ENCODE measurements at places on chromosomes 7 and 10.

GRCh38 chr10:116168745-116169144 lies 104.3 kb downstream of the GFRA1 start:
- DNase-seq = no peak

DNA sequence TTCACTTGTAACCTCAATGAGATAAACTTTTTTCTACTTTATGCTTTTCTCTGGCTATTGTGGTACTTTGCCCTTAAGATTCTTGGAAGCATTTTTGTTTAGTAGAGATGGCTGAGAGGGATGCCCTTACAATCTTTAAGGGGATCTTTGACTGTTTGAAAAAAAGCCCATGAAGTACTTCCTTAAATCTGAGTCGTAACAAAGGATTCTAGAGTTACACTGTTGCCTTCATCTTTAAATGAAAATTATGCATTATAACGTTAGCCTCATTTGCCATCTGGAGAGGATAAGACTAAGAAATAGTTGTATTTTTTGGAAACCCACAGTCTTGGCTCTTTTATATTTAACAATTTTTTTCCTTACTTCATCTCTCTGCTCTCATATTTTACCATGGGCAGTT lies 37.8 kb upstream of the FZD1 start:
- no peak for DNase-seq

DNA sequence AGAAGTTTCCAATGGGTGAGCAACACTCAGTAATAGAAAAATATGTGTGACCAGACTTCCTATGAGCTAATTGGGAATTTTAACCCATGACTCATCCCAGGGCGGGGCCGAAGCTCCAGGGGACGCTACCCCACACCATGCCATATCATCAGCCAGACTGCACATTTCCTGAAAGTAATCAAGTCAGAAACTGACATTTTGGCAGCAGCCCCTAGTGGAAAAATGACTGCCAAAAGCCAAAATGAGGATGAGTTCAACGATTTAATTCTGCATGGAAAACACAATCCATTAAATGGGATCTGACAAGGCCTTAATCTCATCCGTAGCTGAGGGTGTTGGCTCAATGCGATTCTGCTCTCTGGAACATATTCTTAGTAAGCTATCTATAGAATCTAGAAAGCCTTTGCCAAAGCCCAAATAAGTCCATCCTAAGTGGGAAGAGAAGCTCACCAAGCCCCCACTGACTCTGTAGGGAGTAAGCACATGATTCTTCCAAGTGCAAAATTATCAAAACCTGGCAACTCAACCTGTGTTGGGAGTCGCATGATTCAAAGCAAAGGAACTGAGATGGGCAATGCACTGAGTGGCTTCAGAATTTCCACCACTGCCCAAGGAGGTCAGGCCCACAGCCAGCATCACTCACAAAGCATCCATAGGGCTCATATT lies 93.1 kb upstream of the PDE1C start:
- DNase-seq = no peak

- peak; percentile 45 for DNase-seq
Observed at GRCh38 chr10:24952143-24952706, at the start of gene PRTFDC1. Gene PRTFDC1 (minus strand): TSS chr10:24952606. CDS start chr10:24952575, 31 bp downstream.

GRCh38 chr10:84563868-84564267 lies 235.5 kb downstream of the CCSER2 start:
- no peak for DNase-seq

GRCh38 chr10:117411479-117412399 lies 36.5 kb upstream of the PDZD8 start:
- peak; percentile 62 for DNase-seq

DNA sequence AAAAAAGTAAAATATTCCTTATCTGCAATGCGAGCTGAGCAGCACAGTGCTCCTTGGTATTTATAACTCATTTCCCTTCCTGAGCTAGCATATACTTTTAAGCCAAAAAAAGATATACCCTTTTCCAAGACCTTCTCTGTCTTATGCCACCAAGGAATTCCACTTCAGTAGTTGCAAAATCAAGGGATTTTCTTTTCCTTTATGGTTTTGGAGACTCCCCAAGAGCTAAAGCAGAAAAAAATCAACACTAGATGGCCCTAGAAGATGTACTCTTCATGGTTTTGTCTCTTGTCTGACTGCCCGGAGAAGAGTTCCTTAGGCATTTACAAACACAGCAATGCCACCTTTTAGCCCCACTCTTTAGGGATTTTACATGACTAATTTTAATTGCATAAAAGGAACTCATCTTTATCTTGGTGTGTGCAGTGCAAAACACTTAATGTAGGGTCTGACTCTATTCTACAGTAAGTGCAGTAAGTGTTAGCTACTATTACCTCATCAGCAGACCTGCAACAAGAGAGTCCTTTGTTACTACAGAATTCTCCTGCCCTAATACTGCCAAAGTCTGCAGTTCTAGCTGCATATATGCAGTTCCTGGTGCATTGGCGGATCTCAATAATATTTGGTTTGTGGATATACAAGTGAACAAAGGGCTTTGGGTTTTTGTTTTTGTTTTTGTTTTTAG lies 443.3 kb downstream of the GFRA1 start:
- no peak for DNase-seq

GRCh38 chr10:114489521-114490310 lies 85.4 kb upstream of the AFAP1L2 start:
- no peak for DNase-seq

- no peak for DNase-seq
Observed at GRCh38 chr7:121800916-121801675, 71.9 kb upstream of the PTPRZ1 start.

DNA sequence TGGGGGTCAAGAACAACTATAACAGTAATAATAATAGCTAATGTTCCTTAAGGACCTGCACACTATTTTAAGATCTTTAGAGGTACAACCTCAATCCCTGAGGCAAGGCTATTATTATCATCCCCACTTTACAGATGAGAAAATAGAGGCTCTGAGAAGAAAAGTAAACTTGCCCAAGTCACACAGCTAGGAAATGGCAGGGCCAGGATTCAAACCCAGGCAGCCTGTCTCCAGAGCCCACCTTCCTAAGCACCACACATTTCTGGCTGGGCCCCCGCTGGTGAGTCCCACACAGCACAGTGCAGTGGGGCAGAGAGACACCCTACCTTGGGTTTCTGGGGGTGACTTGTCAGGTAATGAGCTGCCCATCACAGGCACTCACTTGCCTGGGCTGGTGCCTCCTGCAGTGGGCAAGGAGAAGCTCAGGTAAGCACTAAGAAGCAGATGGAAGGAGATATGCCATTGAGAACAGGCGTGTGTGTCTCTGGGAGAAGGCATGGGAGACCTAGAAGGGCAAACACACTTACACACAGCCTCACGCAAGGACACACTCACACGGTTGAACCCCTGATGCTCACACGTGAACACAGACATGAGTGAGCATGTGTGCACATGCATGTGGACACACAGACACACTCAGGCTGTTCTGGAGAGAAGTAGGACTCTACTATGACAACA lies 104.4 kb upstream of the ZMIZ1 start:
- no peak for DNase-seq

DNA sequence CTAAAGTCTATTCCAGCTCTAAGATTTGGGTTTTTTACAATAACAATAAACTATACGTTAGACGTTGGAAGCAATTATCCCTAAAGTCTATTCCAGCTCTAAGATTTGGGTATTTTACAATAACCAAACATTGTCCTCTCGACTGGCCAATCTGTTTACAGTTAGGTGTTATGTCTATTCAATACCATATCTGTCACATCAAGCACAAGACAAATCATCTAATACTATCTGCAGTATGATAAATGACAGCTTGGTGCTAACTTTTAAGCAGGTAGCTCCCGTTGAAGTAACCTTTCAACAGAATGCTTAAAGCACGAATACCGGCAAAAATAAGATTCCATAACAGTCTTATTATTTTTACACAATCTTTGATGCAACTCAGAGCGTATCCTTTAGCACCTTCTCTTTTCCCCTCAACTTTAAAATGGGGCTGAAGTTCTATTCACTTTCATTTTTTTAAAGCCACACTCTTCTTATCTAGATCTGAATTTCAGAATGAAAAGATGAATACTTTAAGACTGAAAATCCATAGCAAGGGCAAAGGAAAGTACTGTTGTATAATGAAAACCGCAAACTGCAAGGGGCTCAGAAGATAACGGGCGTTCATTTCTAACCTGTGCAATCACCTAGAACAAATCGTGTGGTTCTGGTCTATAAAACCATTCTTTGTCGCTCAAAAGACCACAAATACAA lies 925 bp downstream of the H2AZ2 start:
- no peak for DNase-seq

DNA sequence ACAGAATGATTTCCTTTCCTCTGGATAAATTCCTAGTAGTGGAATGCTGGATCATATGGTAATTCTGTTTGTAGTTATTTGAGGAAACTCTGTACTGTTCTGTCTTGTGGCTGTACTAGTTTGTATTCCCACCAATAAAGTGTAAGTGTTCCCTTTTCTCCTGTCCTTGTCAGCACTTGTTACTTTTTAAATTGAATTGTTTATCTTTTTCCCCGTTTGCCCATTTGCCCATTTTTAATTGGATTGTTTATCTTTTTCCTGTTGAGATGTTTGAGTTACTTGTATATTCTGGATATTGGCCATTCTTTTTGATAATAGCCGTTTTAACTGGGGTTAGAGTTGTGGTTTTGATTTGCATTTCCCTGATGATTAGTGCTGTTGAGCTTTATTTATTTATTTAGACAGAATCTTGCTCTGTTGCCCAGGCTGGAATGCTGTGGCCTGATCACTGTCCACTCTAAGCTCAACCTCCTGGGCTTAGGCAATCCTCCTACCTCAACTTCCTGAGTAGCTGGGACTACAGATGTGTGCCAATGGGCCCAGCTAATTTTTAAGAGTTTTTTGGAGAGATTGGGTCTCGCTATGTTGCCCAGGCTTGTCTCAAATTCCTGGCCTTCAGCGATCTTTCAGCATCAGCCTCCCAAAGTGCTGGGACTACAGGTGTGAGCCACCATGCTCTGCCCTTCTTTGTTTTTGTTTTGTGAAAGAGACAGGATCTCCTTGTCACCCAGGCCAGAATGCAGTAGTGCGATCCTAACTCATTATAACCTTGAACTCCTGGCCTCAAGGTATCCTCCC lies 23.0 kb downstream of the BMPR1A start:
- no peak for DNase-seq

DNA sequence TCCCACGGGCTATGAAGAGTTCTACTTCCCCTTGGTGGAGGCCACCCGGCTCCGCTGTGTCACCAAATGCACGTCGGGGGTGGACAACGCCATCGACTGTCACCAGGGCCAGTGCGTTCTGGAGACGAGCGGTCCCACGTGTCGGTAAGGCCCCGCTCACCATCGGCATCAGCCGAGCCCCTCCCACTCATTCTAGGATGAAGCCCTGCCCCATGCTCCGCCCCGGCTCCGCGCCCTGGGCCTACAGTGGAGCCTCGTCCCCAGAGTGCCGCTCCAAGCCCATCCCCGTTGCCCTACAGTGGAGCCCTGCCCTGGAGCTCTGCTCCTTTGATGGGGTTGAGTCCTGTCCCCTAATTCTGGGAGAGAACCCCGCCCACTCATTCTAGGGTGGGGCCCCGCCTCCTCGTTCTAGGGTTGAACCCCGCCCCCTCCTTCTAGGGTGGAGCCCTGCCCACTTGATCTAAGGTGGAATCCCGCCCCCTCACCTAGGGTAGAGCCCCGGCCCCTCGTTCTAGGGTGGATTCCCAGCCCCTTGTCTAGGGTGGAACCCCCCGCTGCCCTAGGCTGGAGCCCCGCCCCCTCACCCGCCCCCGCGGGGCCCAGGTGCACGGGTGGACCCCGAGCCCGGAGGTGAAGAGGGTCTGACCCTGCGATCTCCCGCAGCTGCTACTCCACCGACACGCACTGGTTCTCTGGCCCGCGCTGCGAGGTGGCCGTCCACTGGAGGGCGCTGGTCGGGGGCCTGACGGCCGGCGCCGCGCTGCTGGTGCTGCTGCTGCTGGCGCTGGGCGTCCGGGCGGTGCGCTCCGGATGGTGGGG lies 3.4 kb upstream of the MUC12 start:
- DNase-seq = no peak

DNA sequence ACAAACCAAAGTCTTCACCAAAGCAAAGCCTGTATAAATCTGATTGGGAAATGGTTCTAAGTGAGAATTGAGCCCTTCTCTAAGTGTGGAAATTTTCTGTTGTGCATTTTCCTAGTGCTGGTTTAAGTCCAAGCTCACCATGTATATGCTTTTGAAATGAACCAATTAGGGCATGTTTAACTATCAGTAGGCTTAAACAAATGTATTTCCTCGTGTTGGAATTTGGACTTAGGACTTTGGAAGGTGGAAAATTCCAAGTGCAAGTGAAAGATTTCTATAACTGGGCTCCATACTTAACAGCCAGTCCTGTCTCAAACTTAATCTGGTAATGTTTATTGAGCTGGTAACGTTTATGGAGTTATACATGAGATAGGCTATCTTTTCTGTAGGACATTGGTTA lies 28.5 kb downstream of the CCNY start:
- DNase-seq = no peak

GRCh38 chr7:117582219-117582704 lies 102.4 kb downstream of the CFTR start:
- DNase-seq = no peak

GRCh38 chr7:47513741-47514241 lies 68.1 kb downstream of the TNS3 start:
- no peak for DNase-seq

- no peak for DNase-seq
Observed at GRCh38 chr10:11869743-11870460, 46.7 kb downstream of the PROSER2 start.

- no peak for DNase-seq
Observed at GRCh38 chr10:1310271-1310789, 254.1 kb downstream of the WDR37 start.

GRCh38 chr10:22322641-22323160 lies 1.8 kb downstream of the BMI1 start:
- DNase-seq = no peak

GRCh38 chr7:153584132-153584531 lies 468.1 kb upstream of the DPP6 start:
- no peak for DNase-seq

DNA sequence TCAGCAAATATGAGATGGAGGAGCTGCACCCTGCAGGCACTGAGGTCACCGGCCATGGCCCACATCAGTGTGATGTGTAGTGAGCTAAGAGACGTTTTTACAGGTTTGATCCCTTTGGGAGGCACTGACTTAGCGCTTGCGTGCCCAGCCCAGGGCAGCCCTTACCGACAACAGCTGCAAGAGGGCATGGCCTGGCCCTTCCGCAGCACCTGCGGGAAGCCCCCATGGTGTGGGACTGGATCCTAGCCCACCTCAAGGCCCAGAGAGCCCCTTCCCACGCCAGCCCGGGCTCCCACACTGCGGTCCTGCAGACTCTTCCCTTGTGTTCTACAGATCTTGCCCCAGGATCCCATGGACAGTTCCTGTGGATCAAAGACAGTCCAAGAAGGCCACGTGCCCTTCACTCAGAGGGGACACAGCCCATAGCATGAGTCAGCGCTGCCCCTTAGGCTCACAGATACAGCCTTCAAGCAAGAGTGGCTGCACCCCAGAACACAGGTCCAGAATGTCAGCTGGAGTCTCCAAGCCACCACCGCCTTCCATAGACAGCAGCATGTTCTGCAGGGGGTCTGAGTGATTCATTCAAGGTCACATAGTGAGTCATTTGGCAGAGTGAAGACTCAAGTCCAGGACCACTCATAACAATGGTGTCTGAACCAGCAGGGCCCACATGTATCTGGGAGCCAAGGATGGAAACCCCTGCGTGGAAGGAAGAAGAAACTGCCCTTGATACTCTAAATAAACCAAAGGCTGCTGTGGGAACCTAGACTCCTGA lies 25.4 kb downstream of the TLL2 start:
- no peak for DNase-seq

GRCh38 chr7:39429421-39429820 lies 136.8 kb upstream of the YAE1 start:
- DNase-seq = no peak

Data from NCI-H1105 (cell line).